Small intestine (tissue), 16 donors: ENCODE measurements at places on chromosomes 3 and 15. TPM values are rescaled to one million over a fixed set of nuclear protein-coding genes. Genes with fewer than 3 reads are reported as not detected.

The CCR9 gene
- polyA plus RNA-seq = 2.7 TPM

The GUCA1C gene
- not detected for polyA plus RNA-seq

The KNSTRN gene
- 24.3 TPM for polyA plus RNA-seq

DNA sequence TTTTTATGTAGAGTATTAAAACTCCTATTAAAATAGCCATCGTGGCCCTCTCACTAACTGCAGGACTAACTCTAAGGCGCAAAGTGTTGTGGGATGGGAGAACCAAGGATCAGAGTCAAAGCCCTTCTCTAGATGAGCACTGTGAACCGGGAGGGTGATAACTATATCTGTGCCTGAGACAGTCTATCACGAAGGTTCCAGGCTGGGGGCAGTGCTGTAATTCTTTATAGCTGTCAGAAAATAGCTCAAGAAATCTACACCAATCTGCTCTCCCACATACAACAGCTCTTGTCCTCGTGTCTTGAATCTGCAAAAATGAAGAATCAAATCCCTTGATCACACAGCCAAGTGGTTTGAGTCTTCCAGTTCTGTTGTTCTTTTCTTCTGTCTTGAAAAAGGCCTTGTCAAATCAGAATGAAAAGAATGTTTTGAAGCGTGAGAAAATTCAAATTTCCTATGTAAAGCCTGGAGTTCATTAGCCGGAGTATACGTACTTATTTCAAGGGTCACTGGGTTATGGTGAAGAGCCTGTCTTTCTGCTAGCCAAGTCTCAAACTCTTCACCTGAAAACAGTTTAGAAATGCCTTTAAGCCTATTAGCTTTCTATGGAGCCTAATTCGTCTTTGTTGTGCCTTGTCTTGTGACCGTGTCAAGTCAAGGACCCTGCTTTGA lies 185.3 kb upstream of the NECTIN3 start:
- H3K27me3 ChIP-seq = no peaks in the 10 kb centered on the region
- no peak overlapping the region for H3K4me3 ChIP-seq
- no peaks in the 10 kb centered on the region for H3K4me1 ChIP-seq
- H3K36me3 ChIP-seq = no peaks in the 10 kb centered on the region
- no peak for DNase-seq

- DNase-seq = no peak
- no peaks in the 10 kb centered on the region for H3K27me3 ChIP-seq
- no peaks in the 10 kb centered on the region for H3K36me3 ChIP-seq
- no peak overlapping the region for H3K4me3 ChIP-seq
Measured at GRCh38 chr3:108126348-108126747, 35.5 kb upstream of the CD47 start.

- no peaks in the 10 kb centered on the region for H3K36me3 ChIP-seq
- no peaks in the 10 kb centered on the region for H3K4me1 ChIP-seq
- H3K27me3 ChIP-seq = no peaks in the 10 kb centered on the region
- no peak for DNase-seq
- H3K27ac ChIP-seq = no peak overlapping the region
Measured at GRCh38 chr15:75091814-75092213, 68.4 kb downstream of the PPCDC start.
